B cell (primary cell): ENCODE measurements at places on chromosomes 1 and 21.

- no peak for DNase-seq
Observed at GRCh38 chr1:8551613-8552489, 233.9 kb downstream of the SLC45A1 start.

DNA sequence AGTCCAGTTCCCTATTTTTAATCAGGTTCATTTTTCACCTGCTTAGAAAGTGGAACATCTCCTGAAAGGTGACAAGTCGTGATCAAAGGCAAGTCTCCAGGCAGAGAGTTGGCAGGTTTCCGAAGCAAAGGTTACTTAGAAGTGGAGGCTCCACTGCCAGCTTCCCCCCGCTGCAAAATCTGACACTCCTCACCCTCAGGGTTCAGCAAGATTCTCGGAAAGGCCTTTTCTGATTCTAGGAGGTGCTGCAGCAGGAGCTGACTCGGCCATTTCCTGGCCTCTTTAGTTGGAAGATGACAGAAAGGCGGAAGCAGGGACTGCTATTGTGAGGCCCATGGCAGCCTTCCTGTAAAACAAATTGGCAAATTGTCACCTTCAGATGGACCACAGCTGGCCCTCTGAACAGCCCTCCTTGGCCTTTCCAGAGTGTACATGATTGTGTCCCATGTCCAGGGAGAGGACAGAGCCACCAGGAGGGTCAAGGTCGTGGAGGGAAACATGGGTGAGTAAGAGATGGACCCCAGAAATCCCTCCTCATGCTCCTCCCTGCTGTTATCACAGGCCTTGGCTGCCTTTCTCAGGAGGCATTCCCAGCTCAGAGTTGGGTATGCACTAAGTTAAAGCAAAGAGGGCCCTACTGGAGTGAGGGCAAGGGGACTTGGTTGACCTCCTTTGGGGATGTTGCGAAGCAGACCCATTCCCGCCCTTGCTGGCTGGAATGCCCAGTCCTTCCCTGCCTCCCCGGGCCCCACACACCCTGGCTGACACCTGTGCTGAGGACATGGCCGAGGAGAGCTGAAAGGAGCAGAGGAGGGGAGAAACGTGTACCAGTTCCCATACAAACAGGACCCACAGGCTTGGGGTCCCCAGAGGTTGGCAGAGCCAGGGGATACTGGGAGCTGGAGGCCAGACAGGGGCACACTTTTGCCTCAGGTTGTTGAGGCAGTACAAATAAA, 115.5 kb upstream of the IRF2BP2 start:
- no peak for DNase-seq

- DNase-seq: no peak
Observed at GRCh38 chr1:241351841-241352240, 5.2 kb downstream of the RGS7 start.

DNA sequence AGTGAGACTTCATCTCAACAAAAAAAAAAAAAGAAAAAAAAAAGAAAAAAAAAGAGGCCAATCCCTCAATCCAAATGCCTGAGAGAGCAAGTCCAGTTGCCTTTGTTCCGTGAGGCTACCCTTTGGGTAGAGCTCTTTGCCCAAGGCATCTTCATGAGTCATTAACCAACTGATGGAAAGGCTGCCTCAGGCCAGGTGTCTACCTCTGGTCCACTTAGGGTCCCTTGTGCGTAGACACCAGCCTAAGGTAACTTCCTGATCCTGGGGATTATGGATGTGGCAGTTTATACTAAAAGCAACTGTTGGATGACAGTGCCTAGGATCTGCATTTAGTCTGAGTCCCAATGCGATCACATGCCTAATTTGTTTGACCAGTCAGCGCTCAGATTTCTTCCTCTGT, 20.7 kb upstream of the ZNF326 start:
- DNase-seq: no peak

- DNase-seq: peak; percentile 61
Observed at GRCh38 chr1:10909697-10910680, 102.5 kb upstream of the TARDBP start.

DNA sequence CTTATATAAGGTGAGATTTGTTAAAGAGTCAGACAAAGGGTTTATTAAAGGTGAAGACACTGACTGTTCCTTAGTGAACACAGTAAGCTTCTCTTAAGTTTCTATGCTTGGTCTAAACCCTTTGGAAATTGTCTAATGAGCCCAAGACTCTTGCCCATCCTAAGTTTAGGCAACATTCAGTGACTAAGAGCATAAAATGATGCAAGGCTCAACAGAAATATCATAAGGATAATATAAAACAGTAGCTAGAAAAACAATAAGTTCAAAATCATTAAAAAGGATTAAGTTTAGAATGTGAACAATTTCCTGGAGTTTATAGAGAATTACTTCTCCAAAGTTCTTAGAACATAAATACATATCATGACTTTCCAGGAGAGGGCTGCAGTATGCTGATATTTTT, 108.9 kb upstream of the PDC start:
- no peak for DNase-seq

DNA sequence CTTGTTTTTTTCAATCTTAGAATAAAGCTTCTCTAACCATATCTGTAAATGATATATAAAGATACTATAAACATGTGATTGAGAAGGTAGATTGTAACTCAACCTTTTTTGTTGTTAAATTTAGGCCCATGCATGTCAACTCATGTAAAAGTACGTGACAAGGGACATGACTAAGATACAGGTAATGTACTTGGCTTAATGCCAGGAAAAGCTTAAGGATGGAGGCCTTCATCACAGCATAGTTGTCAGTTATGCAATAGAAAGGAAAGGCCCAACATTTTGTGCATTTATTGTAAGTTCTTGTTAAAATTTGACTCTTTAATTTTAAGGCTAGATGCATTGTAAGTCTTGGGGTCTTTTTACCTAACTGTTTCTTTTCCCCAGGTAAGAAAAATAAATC, 305.1 kb downstream of the LTN1 start:
- DNase-seq: no peak

DNA sequence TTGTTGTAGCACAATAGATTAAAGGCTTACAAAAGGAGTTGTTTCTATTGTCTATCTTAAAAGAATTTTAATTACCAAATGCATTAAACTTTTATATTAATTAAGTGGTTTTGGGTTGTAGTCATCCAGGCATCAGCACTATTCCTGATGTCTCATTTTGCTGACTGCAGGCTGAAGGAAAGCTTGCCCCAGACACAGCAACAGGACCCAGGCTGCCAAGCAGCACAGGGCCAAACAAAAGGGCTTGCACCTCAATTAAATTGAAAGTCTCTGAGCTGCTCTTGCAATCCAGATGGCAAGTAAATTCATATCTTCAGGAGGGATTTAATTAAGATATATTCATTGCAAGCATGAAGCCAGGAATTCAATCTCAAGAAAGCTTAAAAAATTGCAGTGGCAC, 80.7 kb upstream of the CHODL start:
- no peak for DNase-seq

- DNase-seq: no peak
Observed at GRCh38 chr21:31753949-31754707, 22.2 kb upstream of the SCAF4 start.

- DNase-seq: no peak
Observed at GRCh38 chr1:193036337-193037047, 22.7 kb downstream of the UCHL5 start.

DNA sequence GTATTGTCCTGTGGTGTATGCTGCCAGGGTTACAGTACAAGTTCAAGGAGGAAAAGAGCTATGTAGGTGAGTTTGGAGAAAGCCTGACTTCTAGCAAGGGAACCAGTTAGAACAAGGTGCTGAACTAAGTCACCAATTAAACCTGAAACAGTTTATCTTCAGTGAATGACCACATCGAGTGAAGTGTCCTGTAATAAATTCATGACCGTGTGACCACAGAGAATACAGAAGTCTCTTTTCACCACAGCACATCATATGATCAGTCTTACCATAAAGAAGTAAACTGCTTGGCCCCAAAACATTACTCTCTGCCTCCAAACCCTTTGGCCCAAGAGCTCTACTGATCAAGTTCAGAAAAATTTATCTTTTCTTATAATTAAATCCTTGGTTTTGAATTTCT, 141.4 kb downstream of the DAB1 start:
- DNase-seq: no peak

DNA sequence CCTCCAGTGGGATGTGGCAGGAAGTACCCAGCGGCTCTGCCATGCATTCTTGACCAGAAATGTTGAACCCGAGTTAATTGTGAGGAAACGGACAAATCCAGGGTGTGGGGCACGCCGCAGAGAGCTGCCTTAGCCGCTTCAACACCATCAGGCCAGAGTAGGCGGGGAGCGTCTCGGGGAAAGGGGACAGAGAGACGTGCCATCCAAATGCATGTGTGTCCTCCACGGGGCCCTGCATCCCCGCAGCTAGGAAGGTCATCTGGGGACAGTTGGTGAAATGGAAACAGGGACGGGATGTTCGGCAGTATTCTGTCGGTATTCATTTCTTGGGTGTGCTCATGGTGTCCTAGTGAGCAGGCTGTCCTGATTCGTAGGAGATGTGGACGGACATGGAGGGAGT, 59.1 kb upstream of the TRAPPC10 start:
- DNase-seq: no peak

DNA sequence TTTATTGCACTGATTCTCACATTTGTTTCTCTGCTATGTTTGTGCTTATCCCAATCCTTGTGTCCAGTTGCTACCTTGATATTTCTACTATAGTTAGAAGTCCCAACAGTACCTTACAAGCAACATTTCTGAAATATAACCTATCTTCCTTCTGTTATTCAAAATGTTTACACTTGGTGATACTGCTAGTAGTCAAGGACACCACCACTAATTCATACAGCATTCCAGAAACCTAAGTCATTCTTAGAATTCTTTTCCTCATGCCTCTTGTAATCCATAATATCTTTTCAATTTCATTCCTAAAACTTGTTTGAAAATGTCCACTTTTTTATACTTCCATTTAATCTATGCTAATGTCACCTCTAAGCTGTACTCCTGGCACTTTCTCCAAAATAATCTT, 2132.1 kb downstream of the NCAM2 start:
- no peak for DNase-seq

GRCh38 chr1:84538599-84538998, 32.2 kb upstream of the GNG5 start:
- DNase-seq: no peak

DNA sequence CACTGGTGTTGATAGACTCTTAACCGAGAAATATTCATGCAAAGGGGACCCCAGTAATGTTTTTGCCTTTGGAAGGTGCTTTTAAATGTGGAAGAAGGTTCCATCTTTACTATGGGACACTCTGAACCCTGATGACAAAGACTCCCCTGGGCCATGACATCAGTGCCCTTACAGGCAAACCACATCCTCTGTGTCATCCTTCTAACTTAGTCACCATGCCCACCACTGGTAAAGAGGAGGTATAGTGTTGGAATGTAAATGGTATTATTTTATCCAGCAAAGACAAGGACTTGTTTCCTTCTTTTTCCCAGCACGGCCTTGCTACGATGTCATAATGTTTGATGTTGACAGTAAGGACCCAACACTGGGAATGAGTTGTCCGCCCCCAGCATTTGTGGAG, 12.6 kb downstream of the METTL13 start:
- DNase-seq: no peak

DNA sequence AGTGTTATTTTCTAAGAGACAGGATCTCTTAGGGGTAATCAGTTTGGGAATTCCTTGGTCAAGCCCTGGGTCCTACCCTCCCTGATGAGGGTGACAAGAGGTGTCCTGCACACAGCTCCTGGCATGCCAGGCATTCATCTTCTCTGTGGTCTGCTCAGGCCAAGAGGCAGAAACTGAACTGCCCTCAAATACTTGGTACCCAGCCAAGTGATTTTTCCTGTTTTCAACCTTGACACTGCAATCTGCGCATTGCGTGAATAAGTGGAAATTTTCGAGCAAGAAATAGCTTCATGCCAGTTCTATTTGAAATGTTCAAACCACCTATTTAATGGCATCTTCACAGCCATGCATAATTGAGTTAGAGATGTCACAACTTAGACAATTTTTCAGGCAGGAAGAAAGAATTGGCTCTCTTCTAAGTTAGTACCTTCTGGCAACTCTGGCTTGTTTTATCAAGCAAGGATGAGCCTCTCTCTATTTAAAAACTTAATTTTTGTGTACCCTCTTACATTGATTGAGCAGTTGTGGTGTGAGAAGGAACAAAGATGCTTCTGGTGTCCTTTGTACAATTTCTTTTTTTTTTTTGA, 27.0 kb downstream of the DNM3 start:
- DNase-seq: no peak

GRCh38 chr1:79695138-79695537, 688.6 kb upstream of the ADGRL4 start:
- no peak for DNase-seq

GRCh38 chr1:26275580-26276431, 4.1 kb upstream of the SH3BGRL3 start:
- peak; percentile 84 for DNase-seq

DNA sequence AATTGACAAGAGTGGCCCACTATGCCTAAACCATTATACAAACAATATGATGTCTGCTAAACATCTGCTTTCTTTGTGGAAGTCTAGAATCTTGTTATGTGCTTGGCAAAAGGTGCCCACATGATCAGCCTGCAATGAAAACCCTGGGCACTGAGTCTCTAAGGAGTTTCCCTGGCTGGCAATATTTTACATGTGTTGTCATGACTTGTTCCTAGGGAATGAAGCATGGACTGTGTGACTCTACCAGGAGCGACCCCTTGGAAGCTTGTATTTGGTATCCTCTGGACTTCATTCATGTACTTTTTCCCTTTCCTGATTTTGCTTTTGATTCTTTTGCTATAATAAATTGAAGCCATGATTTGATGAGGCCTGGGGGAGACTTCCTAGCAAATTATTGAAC, 324.9 kb downstream of the HHIPL2 start:
- DNase-seq: no peak

GRCh38 chr1:21707086-21707840, 38.1 kb upstream of the RAP1GAP start:
- no peak for DNase-seq

- DNase-seq: no peak
Observed at GRCh38 chr1:119674111-119674526, 26.1 kb upstream of the ZNF697 start.

GRCh38 chr1:212257157-212257556, 28.1 kb upstream of the PPP2R5A start:
- no peak for DNase-seq

DNA sequence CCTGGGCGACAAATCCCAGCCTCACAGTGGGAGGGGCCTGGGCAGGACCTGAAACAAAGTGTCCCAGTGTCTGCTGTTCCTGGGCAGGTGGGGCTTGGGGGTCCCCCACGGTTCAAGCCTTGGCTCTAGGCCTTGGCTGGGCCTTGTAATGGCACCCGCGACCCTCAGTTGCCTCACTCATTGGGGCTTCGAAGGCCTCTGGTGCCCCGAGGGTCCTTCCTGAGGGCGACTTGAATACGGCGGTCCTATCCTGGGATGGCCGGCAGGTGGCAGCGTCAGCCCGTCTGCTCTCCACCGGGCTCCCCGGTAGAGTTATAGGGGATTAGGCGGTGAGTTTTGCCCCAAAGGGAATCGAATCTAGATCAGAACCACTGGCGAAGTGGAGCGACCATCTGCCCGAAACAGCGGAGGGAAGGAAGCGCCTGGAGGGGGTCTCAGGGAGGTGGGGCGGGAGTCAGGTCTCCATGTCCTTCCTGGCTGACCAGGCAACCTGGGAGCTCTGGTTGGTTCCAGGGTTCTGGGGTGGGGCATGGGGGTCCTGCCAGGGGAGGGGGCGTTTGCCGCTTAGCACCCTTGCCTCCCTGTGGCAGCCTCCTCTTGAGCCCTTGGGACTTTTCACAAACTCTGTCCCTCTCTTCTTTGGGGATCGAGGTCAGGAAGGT, 2.1 kb upstream of the PEX10 start:
- DNase-seq: peak; percentile 88

- DNase-seq: no peak
Observed at GRCh38 chr1:226658546-226659125, 80.4 kb downstream of the ITPKB start.
